NCI-H345 (cell line): ENCODE measurements at places on chromosomes 2 and 18.

DNA sequence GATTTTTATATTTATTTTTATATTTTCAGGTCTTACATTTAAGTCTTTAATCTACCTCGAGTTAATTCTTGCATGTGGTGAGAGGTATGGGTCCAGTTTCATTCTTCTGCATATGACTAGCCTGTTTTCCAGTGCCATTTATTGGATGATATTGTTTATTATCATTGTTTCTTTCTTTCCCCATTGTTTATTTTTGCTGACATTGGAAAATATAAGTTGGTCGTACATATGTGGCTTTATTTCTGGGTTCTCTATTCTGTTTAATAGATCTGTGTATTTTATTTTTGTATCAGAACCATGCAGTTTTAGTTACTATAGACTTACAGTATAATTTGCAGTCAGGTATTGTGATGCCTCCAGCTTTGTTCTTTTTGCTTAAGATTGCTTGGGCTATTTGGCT lies 113.4 kb upstream of the VWC2L start:
- no peak for DNase-seq

- no peak for DNase-seq
Measured at GRCh38 chr2:122908159-122908558, 1116.9 kb upstream of the CNTNAP5 start.

DNA sequence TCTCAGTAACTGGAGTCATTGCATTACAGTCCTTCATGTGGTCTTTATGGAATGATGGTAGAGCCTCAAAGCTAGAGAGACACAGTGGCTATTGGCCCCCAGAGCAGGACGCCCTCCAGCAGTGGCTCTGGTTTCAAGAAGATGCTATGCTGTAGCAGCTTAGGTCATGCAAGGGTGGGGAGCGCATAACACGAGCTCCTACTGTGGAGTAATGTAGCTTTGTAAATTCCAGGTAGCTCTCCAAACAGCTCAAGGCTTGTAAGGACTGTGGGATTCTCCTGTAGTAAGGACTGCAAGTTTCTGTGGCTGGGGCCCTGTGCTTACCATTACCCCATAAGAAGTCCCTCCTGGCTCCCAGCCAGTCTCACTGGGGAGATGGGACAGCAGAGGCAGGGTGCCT lies 15.6 kb downstream of the APLF start:
- no peak for DNase-seq

- DNase-seq, result no peak
Measured at GRCh38 chr18:59814891-59815290, 84.9 kb upstream of the PMAIP1 start.

DNA sequence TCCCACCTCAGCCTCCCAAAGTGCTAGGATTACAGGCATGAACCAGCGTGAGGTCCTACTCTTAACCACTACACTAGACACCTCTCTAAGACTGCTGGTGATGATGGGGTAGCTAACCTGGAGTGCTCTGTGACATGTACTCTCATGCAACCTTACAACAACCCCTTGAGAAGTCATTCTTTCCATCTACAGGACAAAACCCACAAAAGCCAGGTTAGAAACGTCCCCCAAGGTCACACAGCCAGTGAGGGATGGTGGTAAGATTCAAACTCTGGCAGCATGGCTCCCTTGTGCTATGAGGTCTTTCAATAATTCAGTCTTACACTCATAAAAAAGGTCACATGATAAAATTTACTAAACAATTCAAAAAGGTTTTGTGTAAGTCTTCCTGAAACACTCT lies 94.8 kb upstream of the SERTAD2 start:
- DNase-seq, result no peak

DNA sequence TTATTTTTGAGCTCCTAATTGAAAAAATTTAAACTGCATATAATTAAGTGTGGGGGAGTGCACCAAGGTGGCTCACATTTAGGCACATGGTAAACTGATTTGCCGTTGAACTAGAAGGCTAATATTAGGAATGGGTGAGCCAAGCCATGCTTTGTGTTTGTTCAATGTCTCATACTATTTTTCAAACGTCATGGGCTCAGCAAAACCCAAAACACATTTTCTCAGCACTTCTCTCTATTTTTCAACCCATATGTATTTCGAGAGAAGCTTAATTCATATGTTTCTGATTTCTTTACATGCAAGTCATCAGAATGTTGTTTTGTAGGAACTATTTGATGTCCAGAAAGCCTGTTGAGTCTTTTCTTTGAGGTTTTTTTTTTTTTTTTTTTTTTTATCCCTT lies 291.2 kb downstream of the TCF4 start:
- DNase-seq, result no peak

DNA sequence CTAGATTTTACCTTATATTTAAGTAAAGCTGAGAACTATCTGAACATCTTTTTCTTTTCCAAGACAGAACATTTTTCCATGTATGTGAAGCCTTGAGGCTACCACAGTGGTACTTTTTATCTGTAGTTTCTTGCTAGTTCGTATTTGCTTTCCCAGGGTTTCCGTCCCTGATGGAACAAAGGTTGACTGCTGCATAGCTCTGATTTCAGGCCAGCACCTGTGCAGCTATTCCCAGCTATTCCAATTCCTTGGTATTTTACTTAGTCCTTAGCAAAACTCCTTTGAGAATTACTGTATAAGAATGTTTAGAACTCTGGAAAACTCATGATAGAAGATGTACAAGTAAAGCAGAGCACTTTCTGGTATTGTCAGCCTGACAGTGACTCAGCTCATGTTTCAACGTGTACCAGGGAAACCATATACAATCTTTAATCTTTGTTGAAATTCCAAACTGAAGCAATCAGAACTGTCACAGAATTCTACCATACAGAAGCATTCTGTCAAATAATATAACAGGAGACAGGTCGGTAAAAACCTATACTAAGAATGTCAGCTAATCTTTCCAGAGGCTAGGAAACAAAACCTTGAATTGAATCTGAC lies 162.2 kb downstream of the PKP4 start:
- no peak for DNase-seq

DNA sequence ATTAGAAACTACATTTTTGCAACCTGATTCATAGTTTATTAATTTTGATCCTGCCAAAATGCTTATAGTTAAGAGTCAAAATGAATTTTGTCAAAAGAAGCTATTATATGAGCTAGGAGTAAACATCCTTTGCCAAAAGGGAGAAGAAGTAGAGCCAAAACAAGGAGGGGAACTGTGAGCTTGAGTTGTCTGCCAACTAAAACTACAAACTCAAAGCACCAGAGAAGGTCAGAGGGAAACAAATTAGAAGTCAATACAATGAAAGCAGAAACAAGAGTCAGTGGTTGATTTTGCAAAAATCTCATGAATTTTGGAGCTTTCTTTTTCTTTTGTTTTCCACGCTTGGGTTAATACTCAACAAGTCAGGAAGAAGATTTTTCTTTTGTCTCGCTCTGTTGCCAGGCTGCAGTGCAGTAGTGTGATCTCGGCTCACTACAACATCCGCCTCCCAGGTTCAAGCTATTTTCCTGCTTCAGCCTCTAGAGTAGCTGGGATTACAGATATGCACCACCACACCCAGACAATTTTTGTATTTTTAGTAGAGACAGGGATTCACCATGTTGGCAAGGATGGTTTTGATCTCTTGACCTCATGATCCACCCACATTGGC lies 508.5 kb downstream of the RIT2 start:
- DNase-seq, result no peak

GRCh38 chr2:241357531-241357930 lies 1.4 kb downstream of the FARP2 start:
- no peak for DNase-seq

GRCh38 chr18:706405-706804 lies 6.0 kb downstream of the ENOSF1 start:
- no peak for DNase-seq

DNA sequence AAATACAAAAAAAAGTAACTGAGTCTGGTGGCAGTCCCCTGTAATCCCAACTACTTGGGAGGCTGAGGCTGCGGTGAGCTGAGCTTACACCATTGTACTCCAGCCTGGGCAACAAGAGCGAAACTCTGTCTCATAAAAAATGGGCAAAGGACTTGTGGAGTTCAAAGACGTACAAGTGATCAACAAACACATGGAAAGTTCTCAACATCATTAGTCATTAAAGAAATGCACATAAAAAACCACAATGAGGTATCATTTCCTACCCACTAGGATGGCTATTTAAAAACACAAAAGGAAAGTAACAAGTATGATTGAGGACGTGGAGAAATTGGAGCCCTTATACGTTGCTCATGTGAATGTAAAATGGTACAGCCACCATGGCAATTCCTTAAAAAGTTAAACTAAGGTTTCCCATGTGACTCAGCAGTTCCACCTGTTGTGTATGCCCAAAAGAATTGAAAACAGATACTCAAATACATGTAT lies 52.3 kb downstream of the RAB10 start:
- DNase-seq, result no peak

GRCh38 chr18:49899657-49900330 lies 86.5 kb upstream of the ACAA2 start:
- DNase-seq, result peak; percentile 88

DNA sequence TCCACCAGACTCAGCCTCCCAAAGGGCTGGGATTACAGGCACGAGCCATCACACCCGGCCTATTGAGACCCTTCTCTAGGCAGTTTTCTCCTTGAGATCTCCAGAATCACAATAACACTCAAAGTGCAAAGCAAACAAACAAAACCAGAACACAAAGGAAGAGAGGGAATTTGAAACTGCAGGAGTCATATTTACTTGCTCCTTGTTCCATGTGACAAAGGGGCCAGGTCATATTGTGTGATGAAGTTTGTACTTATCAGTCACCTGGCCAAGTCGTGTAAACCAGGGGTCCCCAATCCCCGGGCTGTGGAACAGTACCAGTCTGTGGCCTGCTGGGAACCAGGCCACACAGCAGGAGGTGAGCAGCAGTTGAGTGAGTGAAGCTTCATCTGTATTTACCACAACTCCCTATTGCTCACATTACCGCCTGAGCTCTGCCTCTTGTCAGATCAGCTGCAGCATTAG lies 26.5 kb downstream of the SCYGR8 start:
- peak; percentile 88 for DNase-seq

DNA sequence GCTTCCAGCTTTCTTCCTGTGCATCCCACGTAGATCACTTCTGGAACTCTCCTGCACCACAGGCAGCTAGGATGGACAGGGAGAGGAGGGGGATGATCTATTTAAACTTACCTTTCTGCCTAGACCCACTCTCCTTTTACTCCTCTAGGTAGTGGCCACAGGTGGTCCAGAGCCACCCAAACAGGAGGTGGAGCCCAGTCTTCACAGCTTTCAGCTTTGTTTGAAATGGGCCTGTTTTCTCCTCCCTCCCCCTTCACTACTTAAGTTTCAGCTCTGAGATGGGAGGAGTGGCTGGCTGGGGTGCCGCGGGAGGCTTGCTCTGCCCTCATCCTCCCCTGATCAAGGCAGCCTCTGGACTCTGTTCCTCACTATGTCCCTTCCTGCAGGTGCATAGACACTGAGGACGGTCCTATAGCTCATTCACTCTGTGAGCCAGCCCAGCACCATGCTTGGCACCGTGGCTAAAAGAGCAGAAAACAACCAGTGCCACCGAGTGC lies 12.6 kb upstream of the CELF4 start:
- no peak for DNase-seq

- DNase-seq, result no peak
Measured at GRCh38 chr2:240501531-240501991, 56.2 kb downstream of the ANKMY1 start.

DNA sequence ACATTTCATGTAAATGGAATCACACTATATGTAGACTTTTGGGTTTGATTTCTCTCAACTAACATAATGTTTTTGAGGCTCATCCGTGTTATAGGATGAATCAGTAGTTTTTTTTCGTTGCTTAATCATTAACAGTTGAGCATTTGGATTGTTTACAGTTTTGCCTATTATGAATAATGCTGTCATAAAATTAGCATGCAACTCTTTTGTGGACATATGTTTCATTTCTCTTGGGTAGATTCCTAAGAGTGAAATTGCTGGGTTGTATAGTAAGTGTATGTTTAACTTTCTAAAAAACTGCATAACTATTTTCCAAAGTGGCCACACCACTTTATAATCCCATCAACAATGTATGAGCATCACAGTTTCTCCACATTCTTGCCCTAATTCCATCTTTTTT lies 7.7 kb upstream of the RHBDD1 start:
- no peak for DNase-seq

GRCh38 chr2:70941701-70942100 lies 6.0 kb downstream of the ATP6V1B1 start:
- no peak for DNase-seq

DNA sequence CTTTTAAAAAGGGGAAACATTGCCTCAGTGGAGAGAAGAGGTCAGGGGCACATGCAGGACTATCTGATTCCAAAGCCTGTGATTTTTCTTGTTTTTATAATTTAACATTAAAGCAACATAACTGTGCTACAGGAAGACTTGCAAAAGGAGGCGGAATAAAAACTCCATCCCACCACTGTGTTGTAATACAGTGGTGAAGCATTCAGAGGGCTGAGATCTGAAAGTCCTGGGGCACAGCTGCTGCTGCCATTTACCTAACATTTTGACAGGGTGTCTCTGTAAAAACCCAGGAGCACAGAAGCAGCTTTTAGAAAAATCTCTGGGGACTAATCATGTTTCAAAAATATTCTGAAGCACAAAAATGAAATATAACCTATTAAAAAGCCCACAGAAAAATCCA lies 97.6 kb downstream of the GRB14 start:
- no peak for DNase-seq

GRCh38 chr2:127542231-127542630 lies 6.7 kb downstream of the MYO7B start:
- no peak for DNase-seq

DNA sequence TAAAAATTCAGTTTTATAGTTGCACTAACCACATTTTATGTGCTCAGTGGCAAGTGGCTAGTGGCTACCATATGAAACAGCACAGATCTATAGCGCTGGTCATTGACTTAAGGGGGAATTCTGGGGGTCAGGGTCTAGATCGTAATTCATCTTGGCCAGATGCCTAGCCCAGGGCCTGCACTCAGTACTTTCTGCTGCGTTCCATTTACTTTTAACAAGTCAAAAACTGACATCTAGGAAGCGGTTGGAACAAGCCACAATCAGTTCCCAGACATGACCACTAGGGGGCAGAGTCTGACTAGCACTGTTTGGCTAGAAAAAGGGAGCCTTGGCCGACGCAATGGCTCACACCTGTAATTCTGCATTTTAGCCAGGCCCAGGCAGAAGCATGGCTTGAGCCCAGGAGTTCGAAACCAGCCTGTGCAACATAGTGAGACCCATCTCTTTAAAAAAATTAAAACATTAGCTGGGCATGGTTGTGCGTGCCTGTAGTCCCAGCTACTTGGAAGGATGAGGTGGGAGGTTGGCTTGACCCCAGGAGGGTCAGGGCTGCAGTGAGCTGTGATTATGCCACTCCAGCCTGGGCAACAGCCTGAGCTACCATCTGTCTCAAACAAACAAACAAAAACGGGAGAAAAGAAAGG lies 9.0 kb upstream of the TMBIM1 start:
- DNase-seq, result peak; percentile 79

DNA sequence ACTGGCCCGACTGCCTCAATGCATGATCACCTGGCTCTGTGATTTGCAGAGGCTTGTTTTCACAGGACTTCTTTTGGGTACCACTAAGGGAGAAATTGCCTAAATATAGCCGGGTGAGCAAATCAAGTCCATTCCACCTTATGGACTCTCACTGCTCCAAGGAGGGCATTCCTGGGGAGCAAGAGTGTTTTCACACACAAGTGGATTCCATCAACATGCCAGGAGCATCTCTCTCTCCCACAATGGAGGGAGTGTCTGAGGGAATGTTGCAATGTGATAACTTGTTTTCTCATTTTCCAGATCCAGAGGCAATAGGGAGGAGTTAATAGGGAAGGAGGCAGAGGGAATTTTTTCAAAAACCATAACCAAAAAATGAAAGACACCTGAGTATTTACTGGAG lies 250.7 kb downstream of the SATB2 start:
- DNase-seq, result no peak

- DNase-seq, result no peak
Measured at GRCh38 chr18:56307354-56308170, 330.8 kb downstream of the TXNL1 start.

GRCh38 chr18:32379891-32380290 lies 90.8 kb downstream of the GAREM1 start:
- DNase-seq, result no peak
